ENCODE measurements at places on chromosomes 4 and X.

GRCh38 chrX:55130481-55130880, 41.7 kb downstream of the PAGE2 start:
- no peak for DNase-seq

DNA sequence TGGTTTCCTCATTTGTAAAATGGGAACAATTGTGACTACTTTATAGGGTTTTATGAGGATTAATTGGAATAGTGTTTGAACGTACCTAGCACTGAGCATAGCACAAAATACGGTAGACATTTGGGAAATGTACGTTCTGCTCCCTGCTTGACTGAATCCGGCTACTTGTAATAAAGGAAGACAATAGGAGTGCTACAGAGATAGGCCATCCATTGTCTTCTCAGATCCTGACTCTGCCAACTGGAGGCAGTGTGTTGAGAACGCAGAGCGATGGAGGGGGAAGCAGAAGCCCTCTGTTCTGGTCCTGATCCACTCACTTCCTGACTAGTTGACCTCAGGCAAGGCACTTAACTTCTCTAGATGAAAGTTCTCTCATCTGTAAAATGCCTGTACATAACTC, 26.4 kb downstream of the ENPP6 start:
- no peak for DNase-seq

GRCh38 chrX:132488819-132489577, at the start of gene MBNL3:
MBNL3 (minus strand) TSS chrX:132489038; CDS start chrX:132439611, 49,427 bp downstream.
- peak; percentile 59 for DNase-seq

DNA sequence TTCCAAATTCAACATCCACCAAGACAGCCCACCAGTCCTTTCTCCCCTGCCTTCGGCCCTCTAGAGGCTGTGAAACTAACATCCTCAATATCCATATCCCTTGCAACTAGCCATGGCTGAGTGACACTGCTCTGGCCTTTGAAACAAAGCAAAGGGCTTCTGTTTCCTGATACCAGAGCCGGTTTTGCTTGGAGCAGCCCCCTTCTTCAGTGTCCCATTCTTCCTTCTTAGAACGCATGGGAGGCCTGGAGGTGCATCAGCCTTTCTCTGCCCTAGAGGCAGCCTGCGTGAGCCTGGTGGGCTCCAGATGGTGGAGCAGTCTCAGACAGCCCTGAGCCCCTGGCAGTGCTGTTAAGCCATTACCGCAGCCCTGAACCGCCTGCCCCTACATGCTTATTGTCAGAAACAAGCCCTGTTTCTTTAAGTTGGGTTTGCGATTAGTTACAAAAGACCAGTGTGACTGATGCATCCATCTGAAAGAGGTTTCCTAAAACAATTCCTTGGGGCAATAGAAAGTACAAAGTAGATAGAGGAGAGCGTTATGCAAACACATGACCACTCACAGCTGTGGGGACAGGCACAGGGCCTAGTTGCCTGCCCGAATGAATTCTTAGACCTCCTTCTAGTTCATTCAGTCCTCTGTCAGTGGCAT, 74.1 kb downstream of the EVC start:
- DNase-seq: no peak

DNA sequence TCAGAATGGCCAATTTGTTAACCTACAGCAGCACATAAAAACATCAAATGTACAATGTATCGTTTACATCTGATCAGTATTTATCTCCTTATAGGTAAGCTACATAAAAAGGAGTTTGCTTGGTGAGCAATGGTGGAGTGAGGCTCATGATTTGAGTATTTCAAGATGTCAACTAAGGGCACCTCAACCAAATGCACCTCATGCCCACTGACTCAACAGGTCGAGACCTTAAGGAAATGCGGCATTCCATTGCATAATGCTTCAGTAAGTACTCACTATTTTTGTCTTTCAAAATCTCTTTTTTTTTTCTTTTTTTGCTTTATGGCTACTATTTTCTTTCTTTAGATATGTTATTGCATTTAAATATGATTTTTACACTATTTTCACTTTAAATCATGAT, 181.0 kb upstream of the TLL1 start:
- no peak for DNase-seq

- peak; percentile 14 for DNase-seq
These were observed 79.4 kb upstream of the TNIP3 start for GRCh38 chr4:121243485-121243884.

DNA sequence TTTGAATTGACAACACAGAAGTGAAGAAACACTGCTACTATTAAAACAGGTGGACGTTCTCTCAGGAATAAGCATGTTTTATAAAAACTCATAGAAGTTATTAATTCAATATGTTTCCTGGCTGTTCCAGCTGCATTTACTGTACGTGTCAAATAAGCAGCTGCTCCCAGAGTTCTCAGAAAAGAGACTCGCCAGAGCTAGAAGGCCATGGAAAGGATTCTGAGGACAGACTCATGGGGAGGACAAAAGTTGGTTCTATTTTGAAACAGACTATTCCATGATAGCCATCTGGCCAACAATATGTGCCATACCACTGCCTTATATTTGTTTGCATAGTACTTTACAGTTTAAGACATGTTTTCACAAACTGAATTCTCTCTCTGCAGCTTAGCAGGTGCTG, 136.5 kb downstream of the NR3C2 start:
- DNase-seq: no peak

- DNase-seq: no peak
These were observed 8.9 kb upstream of the NAP1L5 start for GRCh38 chr4:88706574-88706973.

DNA sequence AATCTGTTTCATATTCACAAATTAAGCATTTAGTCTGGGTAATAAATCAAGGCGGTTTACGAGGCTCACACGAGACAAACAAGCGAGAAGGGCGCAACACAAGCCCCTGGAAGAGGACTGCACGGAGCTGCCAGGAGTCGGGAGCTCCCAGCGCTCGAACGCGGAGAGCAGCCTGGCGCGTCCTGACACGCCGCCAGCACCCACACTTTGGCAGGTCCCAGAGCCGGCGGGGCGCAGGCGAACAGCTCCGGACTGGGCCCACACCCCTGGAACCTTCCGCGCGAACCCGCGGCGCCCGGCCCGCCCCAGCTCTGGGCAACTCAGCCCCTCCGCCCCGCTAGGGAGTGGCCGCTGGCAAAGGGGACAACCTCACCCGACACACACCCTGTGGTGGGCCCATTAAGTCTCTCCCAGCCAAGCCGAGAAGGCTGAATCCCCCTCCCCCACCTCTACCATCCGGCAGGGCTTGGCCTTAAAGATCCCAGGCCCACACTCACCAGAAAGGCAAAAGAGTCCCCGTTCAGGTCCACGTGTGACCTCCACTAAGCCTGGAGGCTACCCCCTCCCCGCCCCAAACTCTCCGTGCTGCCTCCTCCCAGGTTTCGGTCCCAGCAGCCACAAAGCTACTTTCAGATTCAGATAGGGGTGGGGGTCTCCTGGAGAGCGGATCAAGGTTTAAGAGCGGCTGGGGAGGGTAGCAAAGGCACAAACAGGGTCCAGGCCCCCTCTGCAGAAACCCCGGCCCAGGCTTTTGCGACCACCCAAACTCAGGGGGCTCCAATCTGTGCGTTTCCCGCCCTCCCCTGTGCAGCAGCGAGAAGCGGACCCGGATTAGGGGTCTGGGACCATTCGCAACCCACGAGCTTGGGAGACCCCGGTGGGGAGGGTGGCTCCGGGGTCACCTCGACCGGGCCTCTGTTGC, 47.5 kb upstream of the BCOR start:
- DNase-seq: no peak

DNA sequence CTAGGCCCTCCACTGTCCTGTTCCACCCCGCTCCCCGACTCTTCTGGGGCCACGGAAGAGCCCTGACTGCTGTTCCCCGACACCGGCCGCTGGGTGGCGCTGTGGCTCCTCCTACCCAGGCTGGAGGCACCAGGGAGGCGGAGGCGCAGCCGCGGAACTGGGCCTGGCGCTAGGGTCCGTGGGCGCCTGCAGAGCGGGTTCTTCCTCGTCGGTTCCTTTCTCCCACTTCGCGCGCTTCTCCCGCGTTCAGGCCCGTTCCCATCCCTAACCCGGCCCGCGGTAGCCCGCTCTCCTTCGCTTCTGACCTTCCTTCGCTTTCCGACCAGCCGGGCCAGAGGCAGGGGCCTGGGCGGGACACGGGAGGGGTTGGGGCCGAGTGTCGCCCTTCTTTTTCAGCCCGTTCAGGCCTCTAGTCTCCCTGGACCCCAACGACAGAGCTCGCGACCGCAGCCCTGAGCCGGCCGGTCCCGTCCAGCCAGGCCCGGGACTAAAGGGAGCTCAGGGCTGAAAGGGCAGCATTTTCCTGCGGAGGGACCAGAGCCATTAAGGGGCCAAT, 34.3 kb downstream of the NALF2 start:
- DNase-seq: peak; percentile 81

- DNase-seq: no peak
These were observed 15.8 kb downstream of the SYNPO2 start for GRCh38 chr4:118904418-118904817.

GRCh38 chrX:109857584-109858228, 124.6 kb upstream of the ACSL4 start:
- no peak for DNase-seq

- DNase-seq: no peak
These were observed 235.7 kb upstream of the LDB2 start for GRCh38 chr4:17134100-17134499.

DNA sequence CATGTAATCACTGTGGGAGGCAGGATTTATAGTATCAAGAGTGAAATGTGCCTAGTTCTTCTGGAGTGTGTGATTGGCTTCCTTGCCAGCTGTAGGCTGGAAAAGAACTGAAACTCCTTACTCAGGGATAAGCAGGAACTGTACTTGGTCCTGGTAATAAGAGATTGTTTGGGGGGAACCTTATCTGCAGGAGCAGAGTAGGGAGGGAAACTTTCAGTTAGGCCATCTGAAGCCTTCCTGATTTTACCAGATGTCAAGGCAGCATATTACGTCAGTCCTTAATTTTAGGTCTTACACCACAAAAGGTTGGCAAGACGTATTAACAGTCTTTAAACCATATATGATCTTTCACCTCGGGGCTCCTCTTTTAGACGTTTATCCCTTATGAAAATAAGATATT, 231.5 kb upstream of the FMR1 start:
- no peak for DNase-seq

DNA sequence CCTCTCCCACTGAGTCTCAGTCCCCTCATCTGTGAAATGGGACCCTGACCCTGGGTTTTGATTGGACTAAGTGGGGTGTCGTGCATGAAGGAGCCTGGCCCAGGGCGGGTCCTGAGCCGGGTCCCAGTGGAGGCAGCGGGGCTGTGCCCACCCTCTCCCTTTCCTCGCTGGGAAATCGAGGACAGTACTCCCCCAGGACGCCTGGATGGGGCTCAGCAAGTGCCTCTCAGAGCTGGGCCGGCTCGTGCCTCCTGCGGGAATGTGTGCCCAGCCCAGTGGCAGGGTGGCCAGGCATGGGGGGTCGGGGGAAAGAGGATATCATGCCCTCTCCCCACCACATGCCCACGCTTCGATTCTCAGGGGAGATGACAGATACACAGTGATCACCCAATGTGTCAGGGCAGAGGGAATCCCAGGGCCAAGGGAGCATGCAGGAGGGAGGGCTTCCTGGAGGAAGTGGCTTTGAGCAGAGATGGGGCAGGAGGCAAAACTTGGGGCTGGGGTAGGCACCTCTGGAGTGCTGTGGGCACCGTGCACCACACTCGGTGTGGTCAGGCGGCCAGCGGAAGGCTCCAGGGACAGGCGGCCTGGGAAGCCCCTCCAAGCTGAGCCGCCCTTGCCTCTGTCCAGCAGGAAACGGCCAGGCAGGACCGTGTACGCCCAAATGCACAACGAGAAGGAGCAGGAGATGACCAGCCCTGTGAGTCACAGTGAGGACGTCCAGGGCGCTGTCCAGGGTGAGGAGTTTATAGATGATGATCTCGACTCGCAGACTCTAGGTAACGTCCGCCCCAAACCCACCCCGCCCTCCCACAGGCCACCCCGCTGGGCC, 203.0 kb downstream of the AFAP1 start:
- no peak for DNase-seq

GRCh38 chr4:96097040-96097607, 257.2 kb downstream of the PDHA2 start:
- no peak for DNase-seq

GRCh38 chr4:106269711-106270110, 46.3 kb downstream of the TBCK start:
- no peak for DNase-seq

GRCh38 chrX:138349351-138349750, 362.2 kb downstream of the FGF13 start:
- no peak for DNase-seq

DNA sequence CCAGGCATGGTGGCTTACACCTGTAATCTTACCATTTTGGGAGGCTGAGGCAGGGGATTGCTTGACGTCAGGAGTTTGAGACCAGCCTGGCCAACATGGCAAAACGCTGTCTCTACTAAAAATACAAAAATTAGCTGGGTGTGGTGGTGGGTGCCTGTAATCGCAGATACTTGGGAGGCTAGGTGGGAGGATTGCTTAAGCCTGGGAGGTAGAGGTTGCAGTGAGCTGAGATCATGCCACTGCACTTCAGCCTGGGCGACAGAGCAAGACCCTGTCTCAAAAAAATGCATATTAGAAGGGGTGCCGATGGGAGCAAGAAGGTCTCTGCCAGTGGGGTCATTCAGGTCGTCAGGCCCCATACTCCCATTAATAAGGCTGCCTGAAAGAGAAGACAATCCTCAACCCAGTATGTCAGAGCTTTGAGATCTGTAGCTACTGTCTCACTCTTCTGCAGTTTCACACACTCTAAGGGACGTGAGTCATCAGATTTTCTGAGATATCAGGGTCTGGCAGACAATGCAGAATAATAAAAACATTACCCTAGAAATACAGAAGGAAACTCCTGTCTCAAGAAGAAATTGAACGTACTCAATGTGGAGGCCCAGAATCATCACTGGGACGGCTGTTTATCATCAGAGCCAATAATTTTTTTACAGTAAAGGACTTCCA, 176.7 kb upstream of the FAT1 start:
- DNase-seq: no peak

GRCh38 chr4:119016636-119017035, 119.0 kb upstream of the MYOZ2 start:
- no peak for DNase-seq

DNA sequence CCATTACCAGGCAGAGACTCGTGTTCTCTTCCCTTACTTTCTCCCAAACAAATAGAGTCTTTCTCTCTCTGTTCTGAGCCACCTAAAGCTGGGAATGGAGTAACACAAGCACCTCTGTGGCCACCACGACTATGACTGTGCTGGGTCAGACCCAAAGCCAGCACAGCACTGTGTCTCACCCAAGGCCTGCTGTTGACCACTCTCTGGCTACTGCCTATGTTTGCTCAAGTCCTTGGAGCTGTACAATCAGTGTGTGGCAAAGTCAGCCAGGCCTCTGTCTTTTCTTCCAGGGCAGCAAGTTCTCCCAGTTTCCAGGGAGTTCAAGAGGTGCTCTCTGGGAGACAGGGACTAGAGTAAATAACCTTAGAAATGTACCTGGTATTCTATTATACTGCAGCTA, 239.4 kb downstream of the FAM47A start:
- no peak for DNase-seq

DNA sequence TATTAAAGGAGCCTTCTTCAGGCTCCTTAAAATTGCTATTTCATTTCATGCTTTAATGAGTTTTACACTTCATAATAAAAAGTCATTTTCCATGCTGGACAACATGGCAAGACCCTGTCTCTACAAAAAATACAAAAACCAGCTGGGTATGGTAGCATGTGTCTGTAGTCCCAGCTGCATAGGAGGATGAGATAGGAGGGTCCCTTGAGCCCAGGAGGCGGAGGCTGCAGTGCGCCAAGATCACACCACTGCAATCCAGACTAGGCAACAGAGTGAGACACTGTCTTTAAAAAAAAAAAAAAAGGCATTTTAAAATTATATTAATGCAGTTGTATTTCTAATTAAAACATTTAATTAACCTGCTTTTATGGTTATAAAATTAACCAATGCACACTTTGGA, 49.2 kb downstream of the PDS5A start:
- no peak for DNase-seq

All from activated T-cell treated with anti-CD3 and anti-CD28 coated beads, Interleukin-2, amount 50 U/mL, for 72 hours (primary cell).